ENCODE measurements at places on chromosomes 5 and 9. TPM values are rescaled to one million over a fixed set of nuclear protein-coding genes. Genes with fewer than 3 reads are reported as not detected.

The PTPRD gene
- 156 TPM for polyA plus RNA-seq

GRCh38 chr9:85038061-85038460 is 368.5 kb downstream of the NTRK2 start:
- DNase-seq, result no peak

GRCh38 chr5:132364319-132364718 is 5.2 kb upstream of the SLC22A5 start:
- no peak for DNase-seq

The BAAT gene
- 0.74 TPM for polyA plus RNA-seq

The IFNA21 gene
- not detected for polyA plus RNA-seq

- DNase-seq, result no peak
Measured at GRCh38 chr5:89769975-89770374, 639.6 kb downstream of the CETN3 start.

GRCh38 chr9:133844398-133844784 is 106.2 kb upstream of the SARDH start:
- DNase-seq, result no peak

DNA sequence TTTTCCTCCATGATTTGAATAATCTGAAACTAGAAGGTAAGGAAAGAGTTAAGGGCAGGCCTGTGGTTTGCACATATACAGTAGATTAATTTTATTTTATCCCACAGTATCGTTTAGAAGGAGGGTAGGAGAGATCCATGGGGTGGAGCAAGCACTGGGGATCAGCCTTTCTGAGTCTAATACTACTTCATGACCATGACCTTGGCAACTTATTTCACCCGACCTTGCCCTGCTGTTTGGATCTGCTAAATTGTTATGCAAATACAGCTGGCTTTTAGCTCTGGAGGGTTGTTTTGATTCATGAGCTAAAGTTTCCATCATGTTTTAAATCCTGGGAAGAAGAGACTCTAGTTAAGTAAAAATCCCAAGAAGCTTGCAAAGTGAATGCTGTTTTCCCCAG is 864 bp upstream of the GRIN3A start:
- DNase-seq, result no peak

DNA sequence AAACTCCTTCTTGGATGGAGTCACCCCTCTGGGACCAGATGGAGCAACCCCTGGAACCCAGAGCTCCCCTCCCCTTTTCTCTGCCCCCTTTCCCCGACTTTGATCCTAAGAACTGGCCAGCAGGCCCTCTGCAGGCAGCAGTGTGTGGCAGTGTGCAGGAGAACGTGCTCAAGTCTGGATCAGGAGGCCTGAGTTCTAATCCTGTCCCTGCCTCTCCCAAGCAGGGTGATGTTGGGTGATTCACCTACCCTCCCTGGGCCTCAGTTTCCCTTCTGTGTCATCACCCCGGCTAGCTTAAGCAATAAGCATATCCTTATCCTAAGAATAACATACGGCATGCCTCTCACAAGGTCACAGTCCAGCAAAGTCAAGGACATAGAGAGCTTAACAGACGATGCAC is 67.6 kb downstream of the C9orf50 start:
- DNase-seq, result no peak

DNA sequence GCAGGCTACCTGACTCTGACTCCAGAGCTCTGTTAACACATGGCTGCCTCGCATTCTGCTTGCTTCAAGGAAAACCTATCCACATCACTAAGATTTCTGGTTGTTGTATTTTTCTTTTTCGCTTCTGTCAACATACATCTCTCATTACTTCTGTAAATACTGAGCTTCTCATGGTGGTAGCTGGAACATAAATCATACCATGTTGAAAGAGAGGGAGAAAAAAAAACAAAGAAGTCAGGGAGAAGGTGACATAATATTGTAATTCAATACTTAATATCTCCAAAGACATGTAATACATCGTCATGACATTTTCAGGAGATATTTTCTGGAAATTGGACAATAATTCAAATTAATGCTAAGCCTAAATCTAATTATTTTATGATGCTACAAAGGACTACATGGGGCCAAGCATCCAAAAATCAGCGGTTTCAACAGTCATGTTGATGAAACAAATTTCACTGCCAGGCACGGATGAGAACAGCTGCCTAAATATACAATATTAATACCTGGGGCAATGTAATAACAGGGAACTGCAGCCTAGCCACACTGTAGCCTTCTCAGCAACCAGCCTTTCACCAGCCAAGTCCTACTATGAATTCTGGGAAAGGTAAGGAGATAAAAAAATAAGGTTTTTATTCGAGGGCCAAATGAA is 332.0 kb downstream of the TRIM32 start:
- no peak for DNase-seq

- no peak for DNase-seq
Measured at GRCh38 chr9:37053684-37054362, 19.8 kb upstream of the PAX5 start.

DNA sequence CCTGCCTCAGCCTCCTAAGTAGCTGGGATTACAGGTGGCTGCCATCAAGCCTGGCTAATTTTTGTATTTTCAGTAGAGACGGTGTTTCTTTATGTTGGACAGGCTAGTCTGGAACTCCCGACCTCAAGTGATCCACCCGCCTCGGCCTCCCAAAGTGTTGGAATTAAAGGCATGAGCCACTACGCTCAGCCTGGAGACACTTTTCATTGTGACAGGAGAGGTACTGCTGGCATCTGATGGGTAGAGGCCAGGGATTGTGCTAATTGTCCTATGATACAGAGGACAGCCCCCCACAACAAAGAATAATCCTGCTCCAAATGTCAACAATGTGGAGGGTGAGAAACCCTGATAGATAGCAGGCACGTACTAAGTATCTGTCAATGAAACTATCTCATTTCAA is 91.3 kb upstream of the SLC25A48 start:
- DNase-seq, result no peak

DNA sequence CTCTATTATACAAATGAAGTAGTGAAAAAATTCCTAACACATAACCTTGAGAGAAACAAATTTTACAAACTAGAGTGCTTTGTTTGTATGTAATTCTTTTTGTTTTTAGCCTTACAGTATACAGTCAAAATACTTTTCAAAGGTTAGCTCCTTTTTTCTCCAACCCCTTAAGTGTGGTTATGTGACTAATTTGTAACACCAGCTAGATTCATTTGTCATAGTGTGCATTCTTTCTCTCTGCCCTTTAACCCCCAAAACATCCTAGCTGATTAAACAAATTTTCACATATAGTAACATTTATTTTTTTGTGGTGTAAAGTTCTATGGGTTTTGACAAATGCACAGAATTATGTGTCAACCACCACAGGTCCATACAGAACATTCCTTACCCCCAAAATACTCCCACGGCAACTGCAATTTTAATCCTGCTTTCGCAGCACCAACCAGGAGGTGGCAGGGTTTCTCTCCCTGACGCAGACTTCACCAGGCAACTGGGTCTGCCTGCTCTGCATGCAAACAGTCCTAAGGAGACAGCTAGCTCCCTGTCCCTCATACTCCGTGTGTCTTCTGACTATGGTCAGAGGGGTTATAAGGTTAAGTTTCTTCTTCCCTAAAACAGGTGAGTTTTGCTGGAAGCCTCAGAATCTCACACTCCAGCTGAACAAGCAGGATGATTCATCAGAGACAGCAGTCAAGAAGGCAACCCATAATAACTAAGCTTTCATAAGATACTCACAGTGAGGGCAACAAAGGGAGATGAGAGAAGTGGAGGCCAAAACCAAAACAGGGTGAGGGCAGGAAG is 44.5 kb upstream of the NR5A1 start:
- peak; percentile 49 for DNase-seq

- no peak for DNase-seq
Measured at GRCh38 chr9:137986268-137987099, 108.9 kb downstream of the CACNA1B start.

- no peak for DNase-seq
Measured at GRCh38 chr9:106110483-106110882, 416.1 kb downstream of the TMEM38B start.

- DNase-seq, result no peak
Measured at GRCh38 chr9:134766587-134766986, 114.0 kb upstream of the FCN2 start.

DNA sequence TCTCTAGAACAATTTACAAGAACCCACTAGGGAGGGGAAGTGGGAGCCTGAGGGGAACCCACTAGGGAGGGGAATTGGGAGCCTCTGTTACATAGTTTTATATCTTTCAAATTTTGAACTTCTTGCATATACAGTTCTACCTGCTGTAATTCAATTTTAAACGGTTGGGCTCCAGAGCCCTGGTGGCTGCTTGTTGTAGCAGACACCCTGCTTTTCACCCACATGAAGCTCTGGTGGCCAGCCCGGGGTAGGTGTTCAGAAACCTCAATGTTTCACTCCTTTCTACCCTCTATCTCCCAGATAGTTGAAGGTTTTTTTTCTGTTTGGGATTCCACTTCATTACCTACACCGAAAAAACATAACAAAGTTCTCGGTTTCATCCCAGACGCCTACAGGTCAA is 124.4 kb downstream of the TMEM174 start:
- DNase-seq, result no peak

- no peak for DNase-seq
Measured at GRCh38 chr5:150522504-150523414, 14.8 kb downstream of the NDST1 start.

The CCNO gene
- 9.9 TPM for polyA plus RNA-seq

The SLC6A7 gene
- 0.05 TPM for polyA plus RNA-seq

The ANKRD33B gene
- polyA plus RNA-seq, result 0.64 TPM

DNA sequence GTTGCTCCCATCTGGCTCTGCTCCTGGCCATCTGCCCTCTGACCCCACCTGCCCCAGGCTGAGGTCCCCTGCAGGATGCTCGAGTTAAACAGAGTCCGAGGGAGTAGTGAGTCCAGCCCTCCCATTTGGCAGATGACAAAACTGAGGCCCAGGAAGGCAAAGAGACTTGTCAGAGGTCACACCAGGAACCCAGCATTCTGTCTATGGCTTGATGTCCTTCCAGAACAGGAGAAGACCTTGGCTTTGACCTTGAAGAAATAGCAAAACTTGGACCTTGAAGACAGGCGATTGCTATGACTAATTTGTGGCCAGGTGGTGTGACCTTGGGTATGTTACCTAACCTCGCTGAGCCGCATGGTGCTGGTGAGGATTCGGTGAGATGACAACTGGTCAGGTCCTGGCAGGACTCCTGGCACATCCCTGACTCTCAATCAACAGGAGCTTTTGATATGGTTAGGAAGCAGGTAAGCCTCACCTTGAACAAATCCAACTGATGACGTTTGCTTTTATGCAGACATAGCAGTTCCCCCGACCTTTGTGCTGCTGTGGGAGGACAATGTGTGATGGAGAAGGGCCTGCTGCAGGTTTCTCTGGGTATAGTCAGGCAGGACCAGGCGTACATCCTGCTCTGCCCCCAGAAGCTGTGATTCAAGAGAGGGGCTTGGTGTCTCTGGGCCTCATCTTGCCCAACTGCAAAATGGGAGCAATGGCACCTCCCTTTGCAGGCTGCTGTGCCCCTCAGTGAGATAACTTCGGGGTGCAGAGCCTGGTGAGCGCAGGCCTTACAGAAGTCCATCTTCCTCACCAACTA is 198.7 kb downstream of the C9orf50 start:
- DNase-seq, result no peak

DNA sequence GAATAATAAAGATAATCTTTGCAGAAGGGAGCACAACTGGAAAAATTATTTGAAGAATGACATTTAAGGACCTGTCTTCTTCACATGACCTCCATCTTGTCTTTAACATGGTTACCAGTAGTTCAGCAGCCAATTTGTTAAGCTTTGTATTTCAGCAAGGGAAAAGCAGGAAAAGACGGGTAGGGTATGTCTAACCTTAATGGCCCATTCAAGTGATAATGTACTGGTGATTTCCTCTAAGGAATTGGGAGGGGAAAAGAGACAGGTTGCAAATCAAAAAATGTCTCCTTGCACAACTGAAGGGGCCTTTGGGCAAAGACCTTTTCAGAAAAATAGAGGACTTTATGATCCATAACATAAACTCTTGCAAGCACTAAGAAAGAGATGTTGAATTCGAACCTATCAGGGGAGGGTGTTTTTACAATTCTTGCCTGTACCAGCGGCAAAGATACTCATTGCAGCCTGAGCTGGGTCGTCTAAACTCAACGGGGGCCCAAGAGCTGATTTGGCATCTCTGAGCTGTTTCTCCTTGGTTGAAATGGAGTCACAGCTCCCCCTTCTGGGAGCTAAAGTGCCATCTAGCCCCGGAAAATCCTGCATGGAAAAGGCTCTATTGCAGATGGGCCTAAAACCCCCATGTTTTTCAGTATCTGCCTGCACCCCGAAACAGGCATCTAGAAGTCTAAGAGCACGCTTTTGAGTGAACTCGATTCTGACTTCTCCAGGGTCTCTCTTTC is 3.8 kb downstream of the BRINP1 start:
- DNase-seq, result no peak

GRCh38 chr5:27020973-27021372 is 17.4 kb downstream of the CDH9 start:
- peak; percentile 28 for DNase-seq

- no peak for DNase-seq
Measured at GRCh38 chr9:136135326-136136126, 16.9 kb upstream of the TMEM250 start.

DNA sequence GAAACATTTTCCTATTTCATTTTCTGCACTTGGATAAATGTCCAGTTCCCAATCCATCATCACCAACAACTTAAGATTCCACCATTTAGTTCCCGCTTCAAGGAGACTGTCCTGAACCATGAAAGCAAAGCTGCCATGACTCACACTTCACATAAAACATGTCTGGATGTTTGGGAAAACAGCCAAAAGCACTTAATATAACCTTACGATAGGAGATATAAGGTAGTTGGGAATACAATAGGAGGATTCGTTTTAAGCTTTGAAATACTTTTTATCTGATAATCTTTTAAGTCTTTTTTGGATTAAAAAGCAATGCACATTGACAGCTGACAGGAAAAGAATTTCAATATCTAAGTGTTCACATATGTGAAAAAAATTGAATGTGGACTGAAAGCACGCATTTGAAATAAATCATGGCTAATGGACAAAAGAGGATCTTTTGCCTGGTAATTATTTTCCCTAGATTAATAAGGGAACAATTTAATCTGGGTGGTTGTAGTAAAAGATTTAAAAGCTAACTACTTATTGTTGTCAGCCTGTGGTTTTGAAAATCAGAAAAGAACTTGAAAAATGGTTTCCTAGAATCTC is 17.3 kb upstream of the TGFBI start:
- DNase-seq, result no peak

DNA sequence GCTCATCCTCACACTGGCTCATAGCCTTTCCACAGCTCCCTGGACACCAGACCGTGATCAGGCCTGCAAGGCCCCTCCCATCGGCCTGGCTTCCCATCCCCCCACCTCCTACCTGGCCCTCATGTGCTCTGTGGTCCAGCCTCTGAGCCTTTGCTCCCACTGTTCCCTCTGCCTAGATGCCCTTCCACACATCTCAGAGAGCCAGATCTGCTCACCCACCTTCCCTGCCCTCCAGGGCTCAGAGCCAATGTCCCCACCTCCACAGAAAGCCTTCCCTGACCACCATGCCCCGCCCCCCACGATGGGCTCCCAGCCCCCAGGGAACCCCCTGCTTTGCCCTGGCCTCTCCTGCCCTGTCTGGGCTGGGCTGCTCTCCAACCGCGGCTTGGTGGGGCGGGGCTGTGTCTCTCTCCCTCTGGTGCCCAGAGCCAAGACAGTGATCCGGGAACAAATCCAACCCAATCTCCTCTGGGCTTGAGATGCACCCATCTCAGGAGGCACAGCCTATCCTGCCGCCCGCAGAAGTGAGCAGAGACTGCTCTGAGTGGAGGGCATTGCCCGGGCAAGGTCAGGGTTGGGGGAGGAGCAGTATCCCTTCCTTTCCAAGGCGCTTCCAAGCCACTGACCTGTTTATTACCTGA is 1.6 kb downstream of the NINJ1 start:
- DNase-seq, result no peak

- DNase-seq, result no peak
Measured at GRCh38 chr9:113872485-113873143, 3.5 kb upstream of the ZNF618 start.

All from right lung (tissue), 10 donors.